CMK (cell line): ENCODE measurements at places on chromosomes 3 and 15.

DNA sequence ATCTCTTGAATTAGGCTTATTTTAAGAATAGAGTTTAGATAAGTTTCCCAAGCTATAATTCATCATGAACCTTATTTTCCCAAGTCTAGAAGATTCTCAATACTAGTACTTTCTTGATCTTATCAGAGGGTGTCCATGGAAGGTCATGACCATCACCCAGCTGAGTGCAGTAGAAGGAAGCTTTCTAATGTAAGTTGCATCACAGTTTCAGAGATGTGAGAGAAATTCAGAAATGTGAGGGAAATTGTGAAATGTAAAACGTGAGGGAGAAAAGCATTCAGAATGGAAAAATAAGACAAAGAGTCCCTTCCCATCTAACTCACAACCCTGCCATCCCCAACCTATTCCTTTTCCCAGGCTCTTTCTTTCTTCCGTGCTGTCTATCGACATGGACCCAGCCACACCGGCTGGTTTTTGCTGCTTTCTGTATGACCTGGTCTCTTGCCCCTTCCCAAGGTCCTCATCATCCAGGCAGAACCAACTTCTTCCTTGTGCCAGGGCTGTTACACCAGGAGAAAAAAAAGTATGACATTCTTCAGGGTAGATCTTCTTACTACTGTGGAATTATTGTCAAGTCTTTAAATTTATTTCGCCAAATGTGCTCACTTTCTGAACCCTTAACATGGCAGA, 6.7 kb downstream of the CAPN3 start:
- DNase-seq = no peak

DNA sequence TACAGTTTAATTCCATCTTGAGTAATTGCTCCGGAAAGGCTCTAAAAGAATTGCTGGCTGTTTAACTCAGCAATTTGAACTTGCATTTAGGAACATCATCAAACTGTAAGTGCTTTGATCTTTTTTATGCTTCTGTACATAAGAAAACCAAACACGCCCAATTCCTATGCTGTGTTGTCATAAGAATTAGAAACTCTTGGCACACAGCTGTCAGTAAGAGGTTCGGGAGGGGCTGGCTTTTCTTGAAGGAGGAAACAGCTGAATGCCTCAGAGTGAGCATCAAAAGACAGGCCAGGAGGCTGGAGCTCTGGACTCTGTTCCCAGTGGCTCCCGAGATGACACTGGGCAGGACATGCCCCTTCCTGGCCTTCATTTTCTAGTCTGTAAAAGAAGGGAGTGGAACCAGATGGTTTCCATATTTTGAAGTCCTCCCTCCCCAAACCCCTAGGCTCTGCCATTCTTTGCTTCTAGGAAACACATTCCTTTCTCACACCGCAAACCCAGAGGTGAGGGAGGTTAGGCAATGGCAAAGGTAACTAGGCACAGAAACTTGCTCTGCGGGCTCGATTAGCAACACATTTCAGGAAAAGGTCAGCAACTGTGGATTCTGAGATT, 73.7 kb upstream of the DLG1 start:
- DNase-seq = no peak

GRCh38 chr3:88589138-88589537, 439.4 kb downstream of the C3orf38 start:
- no peak for DNase-seq

DNA sequence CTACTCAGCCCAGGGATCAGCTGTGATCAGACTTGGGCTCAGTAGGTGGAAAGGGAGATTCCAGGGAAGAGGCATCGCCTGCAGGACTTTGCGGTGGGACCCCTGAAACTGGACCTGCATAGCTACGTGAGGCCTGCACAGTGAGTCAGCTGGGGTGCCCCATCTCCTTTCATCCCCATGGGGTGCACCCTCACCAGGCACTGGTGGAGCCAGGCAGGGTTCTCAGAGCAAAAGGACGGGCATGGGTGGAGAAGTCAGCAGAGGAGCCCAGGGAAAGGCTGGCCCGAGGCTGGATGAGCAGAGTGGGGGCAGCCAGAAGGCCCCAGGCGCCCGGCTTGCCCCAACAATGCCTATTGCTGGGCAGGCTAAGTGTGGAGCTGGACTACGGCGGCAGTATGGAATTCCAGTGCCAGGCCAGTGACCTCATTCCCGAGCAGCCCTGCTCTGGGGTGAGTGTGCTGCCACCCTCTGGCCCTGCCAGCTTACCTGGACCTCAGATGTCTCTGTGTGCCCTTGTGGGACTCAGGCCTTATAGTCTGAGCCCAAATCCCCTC, 19.7 kb downstream of the ACAA1 start:
- DNase-seq = no peak

GRCh38 chr3:159131376-159131775, 329.5 kb downstream of the MFSD1 start:
- no peak for DNase-seq
